GM04503 (cell line): ENCODE measurements at places on chromosomes 12 and 14.

DNA sequence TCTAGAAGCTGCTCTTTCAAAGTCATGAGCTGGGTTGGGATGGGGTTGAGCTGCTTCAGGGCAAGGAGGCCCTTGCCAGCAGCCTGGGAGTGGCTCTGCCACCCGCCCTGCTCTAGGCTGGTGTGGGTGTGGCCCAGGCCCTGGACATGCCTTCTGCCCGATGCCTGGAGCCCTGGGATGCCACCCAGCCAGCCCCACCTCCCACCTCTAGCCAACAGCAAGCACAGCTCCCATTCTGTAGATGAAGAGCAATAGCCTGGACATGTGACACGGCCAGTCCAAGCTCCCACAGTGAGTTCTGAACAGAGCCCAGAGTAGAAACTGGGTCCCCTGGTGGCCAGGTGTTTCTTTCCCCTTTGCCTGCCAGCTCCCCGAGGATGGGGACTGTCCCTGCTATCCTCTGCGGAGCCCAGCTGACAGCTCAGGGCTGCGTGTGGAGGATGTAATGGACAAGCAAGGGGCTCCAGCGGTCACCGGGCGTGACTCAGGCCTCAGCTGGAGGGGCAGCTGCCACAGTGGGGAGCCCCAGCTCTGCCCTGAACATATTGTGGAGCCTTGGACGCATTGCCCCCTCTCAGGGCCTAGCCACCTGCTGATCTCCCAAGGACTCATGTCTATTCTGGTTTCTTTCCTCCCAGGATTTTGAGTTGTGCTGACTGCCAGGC, 165.2 kb downstream of the TSPAN9 start:
- DNase-seq, result no peak

DNA sequence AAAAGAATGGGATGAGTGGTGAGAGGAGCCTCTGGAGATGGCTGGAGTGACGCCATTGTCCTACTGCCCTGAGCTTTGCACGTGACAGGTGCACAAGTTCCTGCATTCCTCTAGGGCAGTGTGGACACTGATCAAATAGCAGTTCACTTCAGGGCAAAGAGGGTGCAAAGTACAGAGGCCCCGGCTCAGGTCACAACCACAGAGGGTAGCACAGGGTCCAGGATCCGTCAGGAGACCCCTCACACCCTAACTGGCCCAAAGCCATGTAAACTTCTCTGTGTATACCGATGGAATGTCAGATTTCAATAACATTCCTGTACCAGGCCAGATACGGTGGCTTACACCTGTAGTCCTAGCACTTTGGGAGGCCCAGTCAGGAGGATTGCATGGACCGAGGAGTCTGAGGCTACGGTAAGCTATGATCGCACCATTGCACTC, 10.4 kb upstream of the FBLN5 start:
- DNase-seq, result no peak

DNA sequence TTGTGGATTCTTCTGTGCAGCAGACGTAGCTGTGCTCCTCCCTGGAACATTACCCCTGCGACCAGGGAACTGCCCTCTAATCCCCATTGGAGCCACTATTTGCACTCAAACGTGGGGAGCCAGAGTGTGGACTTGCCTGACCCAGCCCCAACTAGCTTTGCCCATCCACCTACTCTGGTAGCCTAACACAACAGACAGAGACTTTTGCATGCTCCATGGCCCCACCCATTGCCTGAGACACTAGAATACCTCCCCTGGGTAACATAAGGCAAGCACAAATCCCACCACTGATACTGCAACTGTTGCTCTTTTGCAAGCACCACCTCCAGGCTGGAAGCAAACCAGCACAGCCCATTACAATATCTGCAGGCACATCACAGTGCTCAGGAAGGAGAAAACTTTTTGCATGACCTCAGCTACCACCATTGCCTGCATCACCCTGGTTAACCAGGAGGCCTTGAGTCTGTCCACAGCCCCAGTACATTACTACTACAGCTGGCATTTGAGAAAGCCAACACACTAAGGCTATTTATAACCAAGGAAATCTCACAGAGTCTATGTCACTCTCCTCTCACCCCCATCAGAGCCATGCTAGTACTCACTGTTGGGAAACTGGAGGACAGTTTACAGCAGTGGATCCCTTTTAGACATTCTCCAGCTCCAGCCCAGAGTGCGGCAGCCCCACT, 15.0 kb downstream of the CEP128 start:
- peak; percentile 48 for DNase-seq

GRCh38 chr12:114286145-114286544, 119.8 kb downstream of the TBX5 start:
- no peak for DNase-seq
